Activated naive CD8-positive, alpha-beta T cell treated with anti-CD3 and anti-CD28 coated beads for 36 hours (primary cell): ENCODE measurements at places on chromosomes 2 and 18.

- no peak for DNase-seq
Measured at GRCh38 chr2:28447943-28448792, 47.7 kb upstream of the PLB1 start.

DNA sequence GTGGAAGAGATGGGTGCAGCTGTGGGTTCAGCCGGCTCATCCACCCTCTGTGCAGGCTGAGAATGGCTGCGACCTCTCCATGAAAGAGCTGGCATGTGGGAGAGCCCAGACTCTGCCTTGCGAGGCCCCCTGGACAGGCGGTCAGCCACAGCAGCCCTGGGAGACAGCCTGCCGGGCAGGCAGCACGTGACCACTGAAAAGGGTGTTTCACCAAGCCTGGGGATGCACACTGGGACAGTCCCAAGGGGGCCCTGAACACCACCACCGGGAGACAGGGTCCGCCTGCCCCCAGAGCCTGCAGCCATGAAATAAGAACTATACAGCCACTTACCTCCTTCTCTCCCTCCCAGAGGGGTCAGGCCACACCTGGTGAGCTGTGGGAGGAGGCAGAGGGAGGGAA lies 11.5 kb downstream of the RFX8 start:
- no peak for DNase-seq

- DNase-seq: peak; percentile 4
Measured at GRCh38 chr18:52288403-52289004, 51.5 kb upstream of the DCC start.

DNA sequence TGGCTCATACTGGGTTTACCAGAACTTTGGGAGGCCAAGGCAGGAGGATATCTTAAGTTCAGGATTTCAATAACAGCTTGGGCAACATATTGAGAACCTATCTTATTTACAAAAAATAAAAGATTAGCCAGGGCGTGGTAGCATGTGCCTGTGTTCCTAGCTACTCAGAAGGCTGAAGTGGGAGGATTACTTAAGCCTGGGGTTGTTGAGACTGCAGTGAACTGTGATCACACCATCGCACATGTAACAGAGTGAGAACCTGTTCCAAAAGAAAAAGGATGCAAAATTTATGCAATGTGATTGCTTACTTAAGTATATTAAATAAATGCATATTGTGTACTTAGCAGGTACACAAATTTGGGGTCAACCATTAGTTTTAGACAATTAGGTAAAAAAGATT lies 768.9 kb upstream of the CDH7 start:
- no peak for DNase-seq

- DNase-seq: no peak
Measured at GRCh38 chr2:213545481-213545880, 261.2 kb downstream of the SPAG16 start.

DNA sequence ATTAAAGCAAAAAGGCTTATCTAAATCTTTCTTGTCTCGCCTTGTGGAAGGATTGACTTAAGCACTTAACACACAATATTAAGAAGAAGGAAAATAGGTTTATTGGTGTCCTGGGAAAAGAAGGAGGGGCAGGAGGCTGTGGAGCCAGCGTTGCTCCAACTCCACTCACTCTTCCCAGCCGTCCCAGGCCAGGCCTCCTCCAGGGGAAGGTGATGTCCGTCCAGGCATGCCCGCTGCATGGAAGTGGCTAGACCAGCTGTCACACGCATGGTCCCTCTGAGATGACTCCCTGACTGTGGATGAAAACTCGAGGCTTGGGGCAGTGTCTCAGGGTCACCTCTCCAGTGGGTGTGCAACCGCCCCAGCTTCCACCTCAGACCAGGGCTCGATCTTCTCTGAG lies 281.1 kb downstream of the GALR1 start:
- DNase-seq: no peak

DNA sequence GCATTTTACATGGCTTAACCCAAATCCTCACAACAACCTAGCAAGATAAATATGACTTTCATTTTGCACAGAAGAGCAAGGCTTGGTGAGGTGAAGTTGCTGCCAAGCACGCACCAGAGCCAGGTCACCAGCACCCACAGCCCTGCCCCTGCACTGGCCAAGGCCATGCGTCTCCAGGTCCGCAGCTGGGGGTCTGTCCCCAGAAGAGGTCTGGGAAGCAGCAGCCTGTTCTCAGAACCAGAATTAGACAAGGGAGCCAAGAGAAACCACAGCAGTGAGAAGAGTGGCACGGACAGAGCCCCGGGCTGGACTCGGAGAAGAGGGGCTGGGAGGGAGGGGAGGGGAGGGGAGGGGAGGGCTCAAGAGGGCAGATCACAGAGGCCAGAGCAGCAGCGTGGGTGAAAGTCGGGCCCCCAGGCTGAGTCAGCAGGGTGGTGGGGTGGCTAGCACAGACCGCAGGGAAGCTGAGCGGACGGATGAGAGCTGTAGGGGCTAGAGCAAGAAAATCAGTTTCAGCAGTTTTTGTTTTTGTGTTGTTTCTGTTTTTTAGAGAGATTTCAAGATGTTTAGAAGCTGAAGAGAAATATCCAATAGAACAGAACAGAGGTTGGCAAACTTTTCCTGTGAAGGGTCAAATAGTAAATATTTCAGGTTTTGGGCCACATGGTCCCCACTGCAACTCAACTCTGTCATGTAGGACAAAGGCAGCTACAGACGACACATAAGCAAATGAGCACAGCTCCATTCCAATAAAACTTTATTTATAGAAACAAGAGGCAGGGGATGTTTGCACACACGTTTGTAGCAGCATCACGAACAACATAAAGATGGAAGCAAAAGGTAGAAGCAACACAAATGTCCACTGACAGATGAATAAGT lies 7.4 kb upstream of the MTERF4 start:
- DNase-seq: peak; percentile 66

DNA sequence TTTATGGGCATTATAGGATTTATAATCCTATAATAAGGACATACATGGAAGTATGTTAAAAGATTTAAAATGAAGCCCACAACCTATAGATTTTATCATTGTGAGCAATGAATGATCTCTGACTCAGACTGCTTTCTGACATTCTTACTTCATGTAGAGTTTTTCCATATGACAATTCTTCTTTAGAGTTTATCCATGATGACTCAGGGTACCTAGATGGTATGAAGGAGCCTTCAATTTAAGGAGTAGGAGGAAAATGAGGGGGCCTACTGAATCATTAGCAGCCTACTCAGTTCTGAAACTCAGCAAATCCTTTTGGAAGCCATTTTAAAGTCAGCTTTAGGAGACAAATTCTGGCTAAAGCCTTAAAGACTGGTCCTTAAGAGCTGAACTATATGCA lies 10.4 kb downstream of the PELI1 start:
- no peak for DNase-seq

- peak; percentile 13 for DNase-seq
Measured at GRCh38 chr18:9434122-9434701, 41.1 kb upstream of the RALBP1 start.

GRCh38 chr2:45588158-45588829 lies 22.8 kb downstream of the SRBD1 start:
- no peak for DNase-seq

DNA sequence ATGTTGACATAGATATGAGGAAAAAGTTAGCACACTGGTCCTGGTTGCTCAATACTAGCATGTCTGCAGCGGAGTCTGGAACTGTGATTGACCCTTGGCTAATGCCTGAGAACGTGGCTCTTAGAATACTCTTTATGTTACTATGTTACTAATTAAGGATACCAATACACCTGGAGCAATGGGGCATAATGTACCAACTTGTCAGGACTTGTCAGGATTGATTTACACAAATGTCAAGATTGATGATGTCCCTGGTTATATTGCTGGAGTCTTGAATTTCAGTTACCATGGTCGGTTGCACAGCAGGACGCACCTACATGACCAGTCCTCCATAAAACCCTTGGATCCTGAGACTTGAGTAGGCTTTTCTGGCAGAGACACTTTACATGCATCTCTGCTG lies 810.9 kb downstream of the CPS1 start:
- no peak for DNase-seq

DNA sequence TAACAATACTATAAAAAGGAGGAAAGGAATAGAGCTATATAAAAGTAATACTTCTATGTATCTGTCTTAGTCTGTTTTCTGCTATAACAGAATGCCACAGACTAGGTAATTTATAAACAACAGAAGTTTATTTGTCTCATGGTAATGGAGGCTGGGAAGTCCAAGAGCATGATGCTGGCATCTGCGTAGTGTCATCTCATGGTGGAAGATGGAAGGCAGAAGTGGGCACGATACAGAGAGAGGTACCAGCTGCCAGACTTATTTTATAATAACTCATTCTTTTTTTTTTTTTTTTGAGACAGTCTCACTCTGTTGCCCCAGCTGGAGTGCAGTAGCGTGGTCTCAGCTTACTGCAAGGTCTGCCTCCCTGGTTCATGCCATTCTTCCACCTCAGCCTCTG lies 4.3 kb downstream of the DHX57 start:
- no peak for DNase-seq

DNA sequence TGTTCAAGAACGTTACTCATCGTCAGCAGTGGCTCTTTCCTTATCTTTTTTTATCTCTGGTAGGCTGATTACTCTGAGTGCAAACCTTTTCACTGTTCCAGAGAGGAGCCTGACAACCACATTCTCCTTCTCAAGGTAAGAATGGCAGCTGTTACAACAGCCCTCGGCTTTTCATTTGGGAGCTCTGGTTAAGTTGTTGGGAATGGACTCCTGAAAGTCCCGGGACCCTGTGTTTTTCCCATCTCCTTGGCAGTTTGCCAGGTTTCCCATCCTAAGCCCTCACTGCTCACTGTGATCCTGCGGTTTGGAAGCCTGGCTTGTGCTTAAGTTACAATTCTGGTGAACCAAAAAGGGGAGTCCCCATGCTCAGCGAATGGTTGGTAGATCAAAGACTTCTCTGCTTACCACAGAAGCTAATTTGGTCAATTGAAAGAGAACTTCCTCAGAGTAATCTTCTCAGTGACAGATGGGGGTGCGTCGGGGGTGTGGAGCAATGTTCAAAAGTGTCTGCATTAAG lies 122.3 kb downstream of the LYPD6B start:
- DNase-seq: peak; percentile 46

DNA sequence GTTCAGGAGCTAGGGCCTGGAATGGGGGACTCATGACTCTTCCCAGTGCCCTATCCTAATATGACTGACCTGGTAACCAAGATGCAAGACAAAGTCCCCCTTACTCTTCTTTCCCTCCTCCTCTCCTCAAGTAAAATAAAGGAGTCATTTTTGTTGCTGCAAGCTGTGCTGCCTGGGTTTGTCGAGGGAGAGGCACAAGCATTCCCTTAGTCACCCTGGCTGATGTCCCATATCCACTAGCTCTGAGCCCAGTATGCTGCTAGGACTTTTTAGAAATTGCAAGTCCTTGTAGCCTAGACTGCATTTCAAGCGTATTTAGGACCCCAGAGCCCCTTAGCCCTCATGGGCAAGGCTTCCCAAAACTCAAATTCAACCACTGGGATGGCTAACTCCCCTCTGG lies 338.5 kb upstream of the SETBP1 start:
- no peak for DNase-seq

- no peak for DNase-seq
Measured at GRCh38 chr2:126722546-126722945, 66.6 kb downstream of the GYPC start.

GRCh38 chr2:203688798-203689197 lies 17.6 kb upstream of the CD28 start:
- no peak for DNase-seq

GRCh38 chr18:79560042-79560860 lies 119.4 kb upstream of the CTDP1 start:
- DNase-seq: no peak

DNA sequence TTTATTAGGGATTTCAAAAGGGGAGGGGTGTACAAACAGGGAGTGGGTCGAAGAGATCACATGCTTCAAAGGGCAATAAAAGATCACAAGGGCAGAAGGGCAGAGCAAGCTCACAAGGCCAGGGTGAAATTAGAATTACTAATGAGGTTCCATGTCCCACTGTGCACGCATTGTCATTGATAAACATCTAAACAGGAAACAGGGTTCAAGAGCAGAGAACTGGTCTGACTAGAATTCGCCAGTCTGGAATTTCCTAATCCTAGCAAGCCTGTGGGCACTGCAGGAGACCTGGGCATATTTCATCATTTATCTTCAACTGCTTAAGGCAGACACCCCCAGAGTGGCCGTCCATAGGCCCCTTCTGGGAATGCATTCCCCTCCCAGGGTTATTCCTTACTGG lies 408.2 kb downstream of the ZNF804A start:
- DNase-seq: no peak

- DNase-seq: no peak
Measured at GRCh38 chr2:101011152-101011551, 9.1 kb downstream of the RPL31 start.

DNA sequence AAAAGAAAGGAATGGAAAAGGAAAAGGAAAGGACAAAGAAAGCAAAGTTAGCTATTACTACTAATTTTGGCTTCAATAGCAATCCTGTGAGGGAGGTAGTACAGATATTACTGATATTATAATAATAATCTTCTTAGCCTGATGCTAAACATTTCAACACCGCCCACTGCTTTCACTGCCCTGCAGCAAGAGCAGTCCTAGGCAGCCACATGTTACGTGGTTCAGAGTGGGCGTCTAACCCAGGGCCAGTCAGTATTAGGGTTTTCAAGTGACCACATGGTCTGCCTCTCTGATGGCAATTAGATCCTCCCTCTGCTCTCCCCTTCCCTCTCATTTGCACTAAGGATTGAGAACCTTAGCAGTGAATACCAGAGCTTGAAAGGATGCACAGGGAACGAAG lies 83.7 kb upstream of the ZNF397 start:
- no peak for DNase-seq

GRCh38 chr2:102736410-102737409 lies 25.1 kb upstream of the TMEM182 start:
- peak; percentile 90 for DNase-seq

DNA sequence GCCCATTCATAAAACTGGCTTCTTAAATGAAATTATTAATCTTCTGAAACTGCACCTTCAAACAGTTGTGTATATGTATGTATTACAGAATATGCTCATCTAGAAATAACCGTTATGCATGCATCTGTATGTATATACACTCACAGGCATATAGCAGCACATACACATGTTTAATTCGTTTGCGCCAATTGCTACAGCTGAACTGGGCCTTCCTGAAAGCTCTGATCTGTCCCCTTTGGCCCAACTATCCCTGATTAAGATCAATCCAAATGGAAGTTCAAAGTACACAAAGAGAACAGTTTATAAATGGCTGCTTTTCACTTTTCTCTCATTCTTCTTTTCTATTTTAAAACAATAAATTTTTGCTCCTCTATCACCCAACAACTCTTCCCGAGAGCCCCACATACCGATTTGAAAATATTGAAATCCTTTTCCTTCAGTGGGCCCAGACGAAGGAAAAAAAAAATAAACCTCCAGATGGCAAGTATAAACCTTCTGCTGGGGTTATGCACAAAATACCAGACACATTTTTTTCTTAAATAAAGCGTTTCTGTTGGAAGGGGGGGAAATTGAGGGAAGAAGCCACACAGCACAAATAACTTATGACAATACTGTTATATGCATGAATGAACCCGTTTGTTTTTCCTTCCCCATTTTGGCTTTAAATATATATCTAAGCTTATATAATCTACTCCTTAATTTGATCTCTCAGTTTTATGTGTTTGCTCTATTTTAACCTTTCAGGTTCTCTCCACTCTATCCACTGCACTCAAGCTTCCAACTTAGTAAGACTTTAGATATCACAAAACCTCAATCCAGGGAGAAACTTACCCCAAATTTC lies 267.3 kb downstream of the TCF4 start:
- DNase-seq: no peak

- DNase-seq: no peak
Measured at GRCh38 chr2:160630801-160631590, 137.4 kb upstream of the RBMS1 start.
